IPS DF 6.9 (cell line): ENCODE measurements at places on chromosomes 1 and 21.

GRCh38 chr1:37150986-37151385 is 116.7 kb upstream of the GRIK3 start:
- DNase-seq = no peak

DNA sequence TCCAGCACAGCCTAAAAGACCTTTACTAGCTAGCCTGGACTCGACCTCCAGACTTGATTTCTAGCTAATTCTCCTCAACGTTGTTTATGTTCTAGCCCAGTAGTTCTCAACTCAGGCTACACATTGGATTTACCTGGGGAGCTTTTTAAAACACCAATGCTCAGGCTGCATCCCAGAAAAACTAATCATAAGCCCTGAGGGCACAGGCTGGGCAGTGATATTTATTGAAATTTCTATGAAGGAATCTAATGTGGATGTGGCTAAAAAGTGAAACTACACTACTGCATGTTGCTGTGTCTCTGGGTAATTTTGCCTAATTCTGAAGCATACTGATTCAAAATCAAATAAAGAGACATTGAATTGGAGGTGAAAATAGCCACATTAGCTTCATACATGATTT is 479.4 kb downstream of the KCNT2 start:
- DNase-seq = no peak

- no peak for DNase-seq
These were observed 63.9 kb upstream of the HSD17B7 start for GRCh38 chr1:162726555-162726954.

GRCh38 chr1:29732453-29732852 is 496.1 kb downstream of the PTPRU start:
- no peak for DNase-seq

GRCh38 chr1:84763912-84764680 is 73.8 kb upstream of the SSX2IP start:
- DNase-seq = no peak

DNA sequence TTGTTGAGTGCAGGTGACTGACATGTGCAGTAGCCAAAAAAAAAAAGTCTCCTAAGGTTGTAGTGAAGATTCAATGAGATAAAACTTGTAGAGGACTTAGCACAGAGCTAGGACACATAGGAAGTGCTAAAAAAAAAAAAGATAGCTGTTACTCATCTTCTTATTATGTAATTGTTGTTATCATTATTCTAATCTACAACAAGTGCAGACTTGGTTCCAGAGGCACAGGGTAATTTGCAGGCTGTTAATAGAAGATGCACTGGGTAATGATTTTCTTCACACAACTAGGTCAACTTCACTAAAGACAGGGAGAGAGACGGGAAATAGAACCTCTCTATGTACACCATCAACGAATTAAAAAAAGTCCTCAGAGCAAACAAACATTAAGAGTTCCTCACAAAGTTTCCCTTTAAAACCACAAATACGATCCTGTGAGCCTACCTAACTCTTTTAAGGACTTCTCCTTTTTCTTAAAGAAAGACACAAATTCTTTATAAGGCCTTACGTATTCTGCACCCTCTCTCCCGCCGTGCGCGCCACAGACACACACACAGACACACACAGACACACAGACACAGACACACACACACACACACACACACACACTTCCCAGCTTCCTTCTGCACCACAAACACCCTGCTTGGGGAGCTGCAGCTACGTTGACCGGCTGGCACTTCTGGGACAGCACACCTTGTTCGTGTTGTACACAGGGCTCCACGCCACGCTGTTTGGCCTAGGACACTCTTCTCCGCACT is 49.8 kb upstream of the GADD45A start:
- no peak for DNase-seq

- no peak for DNase-seq
These were observed at the start of gene HES4 for GRCh38 chr1:999725-1000356. HES4 (minus strand) TSS chr1:1000097; CDS start chr1:999973, 124 bp downstream.

GRCh38 chr1:76231320-76231719 is 156.8 kb downstream of the ST6GALNAC3 start:
- DNase-seq = no peak

DNA sequence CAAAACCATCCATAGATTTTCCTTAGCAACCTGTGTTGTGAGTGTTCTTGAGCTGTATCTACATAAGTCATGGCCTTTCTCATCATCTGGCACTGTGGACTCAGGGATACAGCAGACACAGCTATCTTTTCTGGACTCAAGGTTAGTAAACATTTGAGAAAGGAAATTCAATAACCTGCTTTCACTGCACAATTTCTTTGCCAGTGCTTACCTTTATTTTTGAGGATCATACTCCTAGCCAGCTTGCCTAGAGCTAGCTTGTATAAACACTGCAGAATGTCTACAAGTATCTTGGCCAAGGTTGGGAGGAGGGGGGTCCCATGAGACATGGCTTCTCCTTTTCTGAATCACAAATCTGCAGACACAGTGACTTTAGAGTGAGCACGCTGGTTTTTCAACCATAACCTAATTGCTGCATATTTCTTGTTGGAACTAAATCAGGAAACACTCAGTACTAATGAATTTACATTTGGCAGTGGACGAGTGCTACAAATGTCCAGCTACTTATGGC is 27.2 kb downstream of the ADAMTS5 start:
- DNase-seq = no peak
